Ascending aorta (tissue), 2 donors: ENCODE measurements at places on chromosomes 3 and 15. TPM values are rescaled to one million over a fixed set of nuclear protein-coding genes. Genes with fewer than 3 reads are reported as not detected.

DNA sequence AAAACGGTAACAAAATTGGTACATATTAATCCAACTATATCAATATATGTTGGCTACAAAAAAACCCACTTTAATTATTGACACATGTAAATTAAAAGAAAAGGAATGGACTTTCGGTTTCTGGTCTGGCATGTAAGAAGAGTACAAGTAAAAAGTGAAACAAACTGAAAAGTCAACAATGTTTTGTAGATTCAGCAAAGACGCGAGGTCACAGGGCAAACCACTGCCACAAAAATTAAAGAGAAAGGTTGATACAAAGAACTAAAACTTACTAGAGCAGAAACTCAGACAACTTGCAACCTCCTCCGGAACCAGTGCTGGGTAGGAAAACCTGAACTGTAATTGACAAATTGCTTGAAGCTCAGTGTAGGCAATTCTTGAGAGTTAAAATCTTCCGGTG, 110.6 kb upstream of the ARPP21 start:
- DNase-seq: no peak

GRCh38 chr3:117705011-117705410, 995.4 kb downstream of the TUSC7 start:
- no peak for DNase-seq

GRCh38 chr3:15042936-15043335, 22.2 kb downstream of the MRPS25 start:
- DNase-seq: no peak

DNA sequence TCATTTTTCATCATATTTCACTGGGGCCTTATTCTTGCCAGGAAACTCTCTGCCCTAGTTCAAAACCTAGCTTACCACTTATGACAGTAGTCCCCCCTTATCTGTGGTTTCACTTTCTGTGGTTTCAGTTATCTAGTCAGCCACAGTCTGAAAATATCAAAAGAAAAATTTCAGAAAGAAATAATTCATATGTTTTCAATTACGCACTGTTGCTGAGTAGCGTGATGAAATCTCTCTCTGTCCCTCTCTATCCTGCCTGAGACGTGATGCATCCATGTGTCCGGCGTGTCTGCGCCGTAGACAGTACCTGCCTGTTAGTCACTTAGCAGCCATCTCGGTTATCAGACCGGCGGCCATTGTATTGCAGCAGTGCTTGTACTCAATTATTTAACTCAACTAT, 369.9 kb upstream of the MCTP2 start:
- no peak for DNase-seq

GRCh38 chr3:134354612-134355251, 19.5 kb downstream of the AMOTL2 start:
- no peak for DNase-seq

GRCh38 chr3:127607675-127608361, 9.6 kb downstream of the MCM2 start:
- DNase-seq: no peak

DNA sequence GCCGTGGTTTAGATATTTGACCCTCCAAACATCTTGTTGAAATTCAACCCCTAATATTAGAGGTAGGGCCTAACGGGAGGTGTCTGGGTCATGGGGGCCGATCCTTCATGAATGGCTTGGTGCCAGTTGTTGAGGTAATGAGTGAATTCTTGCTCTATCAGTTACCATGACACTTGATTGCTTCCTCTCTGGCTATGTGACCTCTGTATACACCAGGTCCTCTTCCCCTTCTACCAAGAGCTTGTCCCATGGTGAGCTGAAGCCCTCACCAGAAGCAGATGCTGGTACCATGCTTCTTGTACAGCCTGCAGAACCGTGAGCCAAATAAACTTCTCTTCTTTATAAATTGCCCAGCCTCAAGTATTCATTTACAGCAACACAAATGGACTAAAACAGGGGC, 41.8 kb upstream of the TIPARP start:
- no peak for DNase-seq

EFHB gene
- not detected for total RNA-seq

EIF1B gene
- total RNA-seq: 21.7 TPM

BTBD1 gene
- 63.9 TPM for total RNA-seq
